ENCODE measurements at places on chromosomes 3 and 15.

GRCh38 chr3:12870942-12871341, 29.6 kb upstream of the RPL32 start:
- peaks cover 17% of the 10 kb centered on the region for H3K4me1 ChIP-seq
- H3K36me3 ChIP-seq = no peaks in the 10 kb centered on the region
- peaks cover 42% of the 10 kb centered on the region for H3K27me3 ChIP-seq
- DNase-seq = no peak
- no peak overlapping the region for H3K4me3 ChIP-seq
- peak overlapping the region; percentile 25 for H3K27ac ChIP-seq

DNA sequence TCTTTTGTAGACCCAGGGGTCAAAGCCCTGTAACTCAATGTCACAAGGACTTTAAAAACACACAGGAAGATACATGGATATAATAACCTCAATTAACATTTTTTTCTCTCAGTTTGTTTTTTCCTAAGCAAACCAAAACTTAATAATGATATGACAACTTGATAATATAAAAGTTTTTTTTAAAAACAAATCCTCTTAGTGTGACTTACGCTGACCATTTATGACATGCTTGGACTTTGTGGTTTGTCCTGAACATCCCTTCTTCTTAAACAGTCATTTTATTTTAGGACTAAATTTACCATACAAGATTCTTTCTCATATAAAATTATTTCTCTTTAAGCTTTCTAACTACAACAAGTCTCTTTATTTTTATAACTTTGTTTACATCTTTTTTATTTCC, 25.4 kb upstream of the FAM3D start:
- H3K36me3 ChIP-seq = peaks cover 2% of the 10 kb centered on the region
- DNase-seq = no peak
- peaks cover 27% of the 10 kb centered on the region for H3K4me1 ChIP-seq
- no peak overlapping the region for H3K27ac ChIP-seq
- no peaks in the 10 kb centered on the region for H3K27me3 ChIP-seq

DNA sequence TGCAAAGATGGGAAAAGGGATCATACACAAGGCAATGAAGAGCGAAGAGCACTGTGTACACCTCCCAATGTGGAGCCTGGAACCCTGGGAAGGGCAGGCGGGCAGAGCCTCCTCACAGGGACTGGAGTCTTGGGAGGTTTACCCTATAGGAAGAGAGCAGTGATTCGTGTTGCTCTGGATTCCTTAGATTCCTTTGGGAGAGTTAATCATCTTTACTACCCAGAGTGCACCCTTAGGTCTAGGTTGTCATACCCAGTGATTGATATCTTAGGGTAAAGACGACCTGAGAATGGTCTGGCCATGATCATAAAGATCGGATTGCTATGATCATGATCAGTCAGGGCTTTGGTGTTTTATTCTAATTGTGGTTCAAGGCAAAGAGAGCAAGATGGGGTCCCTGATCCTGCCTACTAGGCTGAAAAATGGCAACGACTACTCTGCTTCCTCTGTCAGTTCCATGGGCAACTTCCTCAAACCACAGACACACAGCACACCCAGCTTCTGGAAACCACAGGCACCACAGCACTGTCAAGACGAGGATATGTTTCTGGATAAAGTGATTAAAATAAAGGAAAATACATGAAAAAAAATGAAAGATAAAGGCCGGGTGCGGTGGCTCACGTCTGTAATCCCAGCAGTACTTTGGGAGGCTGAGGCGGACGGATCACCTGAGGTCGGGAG, 20.4 kb upstream of the MAP6D1 start:
- peaks cover 14% of the 10 kb centered on the region for H3K4me1 ChIP-seq
- H3K4me3 ChIP-seq = no peak overlapping the region
- H3K36me3 ChIP-seq = peaks cover 51% of the 10 kb centered on the region
- no peaks in the 10 kb centered on the region for H3K27me3 ChIP-seq
- H3K27ac ChIP-seq = no peak overlapping the region
- no peak for DNase-seq

GRCh38 chr15:87949575-87950223, 306.8 kb downstream of the NTRK3 start:
- no peaks in the 10 kb centered on the region for H3K36me3 ChIP-seq
- no peaks in the 10 kb centered on the region for H3K27me3 ChIP-seq
- H3K4me1 ChIP-seq = no peaks in the 10 kb centered on the region
- no peak for DNase-seq
- H3K4me3 ChIP-seq = no peak overlapping the region

DNA sequence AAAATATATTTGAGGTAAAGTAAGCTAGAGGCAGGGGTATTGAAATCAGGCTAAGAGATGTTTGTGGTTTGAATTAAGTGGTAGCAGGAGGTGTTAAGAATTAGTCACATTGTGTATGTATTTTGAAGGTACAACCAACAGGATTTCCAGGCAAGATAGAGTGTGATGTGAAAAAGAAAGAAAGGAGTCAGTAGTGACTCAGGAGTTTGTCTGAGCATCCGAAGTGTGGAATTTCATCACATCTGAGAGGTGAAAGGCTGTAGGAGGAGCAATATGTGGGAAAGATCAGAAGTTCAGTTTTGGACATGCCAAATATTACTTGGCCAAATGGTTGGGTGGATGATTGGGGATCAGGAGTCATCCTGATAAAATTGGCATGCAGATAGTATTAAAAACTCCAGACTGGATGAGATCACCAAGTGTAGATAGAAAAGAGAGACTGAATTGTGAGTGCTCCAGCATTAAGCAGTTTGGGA, 32.1 kb upstream of the EBLN2 start:
- H3K4me1 ChIP-seq = peaks cover 56% of the 10 kb centered on the region
- H3K4me3 ChIP-seq = peak overlapping the region; percentile 1
- H3K36me3 ChIP-seq = peaks cover 22% of the 10 kb centered on the region
- H3K27ac ChIP-seq = peak overlapping the region; percentile 70
- H3K27me3 ChIP-seq = no peaks in the 10 kb centered on the region
- DNase-seq = no peak

- H3K36me3 ChIP-seq = no peaks in the 10 kb centered on the region
- no peaks in the 10 kb centered on the region for H3K4me1 ChIP-seq
- H3K27me3 ChIP-seq = peaks cover 12% of the 10 kb centered on the region
- H3K27ac ChIP-seq = no peak overlapping the region
- H3K4me3 ChIP-seq = no peak overlapping the region
- DNase-seq = no peak
These were observed 30.5 kb upstream of the SPATA12 start for GRCh38 chr3:57029924-57030323.

GRCh38 chr3:58371754-58372153, 39.1 kb downstream of the PXK start:
- no peak overlapping the region for H3K27ac ChIP-seq
- peaks cover 8% of the 10 kb centered on the region for H3K4me1 ChIP-seq
- H3K4me3 ChIP-seq = no peak overlapping the region
- no peaks in the 10 kb centered on the region for H3K27me3 ChIP-seq
- DNase-seq = no peak

DNA sequence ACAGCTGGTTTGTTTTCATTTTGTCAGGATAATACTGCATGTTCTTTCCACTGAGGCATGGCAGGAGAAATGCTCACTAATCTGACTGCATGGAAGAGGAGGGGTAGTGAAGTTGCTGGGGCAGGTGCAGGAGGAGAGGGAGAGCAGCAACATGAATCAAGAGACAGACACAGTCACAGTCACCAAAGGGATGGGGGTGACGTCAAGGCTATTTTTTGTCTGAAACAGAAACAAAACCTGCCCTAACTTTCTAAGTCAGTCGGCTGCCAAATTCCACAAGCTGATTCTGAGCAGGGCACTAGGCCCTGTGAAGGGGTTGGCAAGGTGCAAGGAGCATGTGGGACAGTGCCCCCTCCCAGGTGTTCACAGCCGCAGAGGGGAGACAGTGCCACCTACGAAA, 186.6 kb upstream of the NSMCE3 start:
- no peaks in the 10 kb centered on the region for H3K36me3 ChIP-seq
- no peak overlapping the region for H3K4me3 ChIP-seq
- no peaks in the 10 kb centered on the region for H3K4me1 ChIP-seq
- no peak overlapping the region for H3K27ac ChIP-seq
- peaks cover 2% of the 10 kb centered on the region for H3K27me3 ChIP-seq

- no peaks in the 10 kb centered on the region for H3K36me3 ChIP-seq
- H3K27me3 ChIP-seq = no peaks in the 10 kb centered on the region
- DNase-seq = no peak
These were observed 1266.3 kb downstream of the SI start for GRCh38 chr3:163812006-163812405.

- H3K4me1 ChIP-seq = no peaks in the 10 kb centered on the region
- no peak for DNase-seq
- H3K4me3 ChIP-seq = no peak overlapping the region
- no peaks in the 10 kb centered on the region for H3K27me3 ChIP-seq
- no peaks in the 10 kb centered on the region for H3K36me3 ChIP-seq
These were observed 999.7 kb upstream of the ALCAM start for GRCh38 chr3:104367000-104367399.

DNA sequence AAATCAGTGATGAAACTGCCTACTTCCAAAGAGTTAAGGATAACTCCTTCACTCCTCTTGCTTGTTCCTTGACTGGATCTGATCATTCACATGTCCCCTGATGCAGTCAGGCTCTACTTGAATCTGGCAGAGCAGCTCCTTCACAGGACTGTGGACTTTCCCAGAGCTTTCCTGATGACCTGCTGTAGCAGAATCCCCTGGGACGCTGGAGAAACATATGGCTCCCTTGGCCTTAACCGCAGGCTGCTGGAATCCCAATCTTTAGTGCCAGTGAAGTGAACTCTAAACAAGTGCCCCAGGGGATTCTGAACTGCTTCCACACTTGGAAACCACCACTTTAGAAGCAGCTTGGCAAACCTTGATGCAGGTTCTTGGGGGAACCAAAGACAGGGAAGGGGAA, 217.8 kb downstream of the CHST2 start:
- no peaks in the 10 kb centered on the region for H3K36me3 ChIP-seq
- no peak overlapping the region for H3K4me3 ChIP-seq
- H3K27me3 ChIP-seq = peaks cover 2% of the 10 kb centered on the region
- DNase-seq = no peak

- H3K4me3 ChIP-seq = no peak overlapping the region
- H3K27me3 ChIP-seq = peaks cover 4% of the 10 kb centered on the region
- no peak overlapping the region for H3K27ac ChIP-seq
- no peaks in the 10 kb centered on the region for H3K4me1 ChIP-seq
These were observed 9.7 kb upstream of the EIF1B start for GRCh38 chr3:40299721-40300335.

- no peak overlapping the region for H3K27ac ChIP-seq
- peaks cover 13% of the 10 kb centered on the region for H3K4me1 ChIP-seq
- H3K27me3 ChIP-seq = peaks cover 10% of the 10 kb centered on the region
These were observed 6.4 kb downstream of the SUCNR1 start for GRCh38 chr3:151879679-151880415.

GRCh38 chr15:58475573-58476524, 44.1 kb downstream of the LIPC start:
- peak overlapping the region; percentile 87 for H3K27ac ChIP-seq
- no peak for DNase-seq
- no peaks in the 10 kb centered on the region for H3K27me3 ChIP-seq
- peaks cover 12% of the 10 kb centered on the region for H3K36me3 ChIP-seq

Data from activated T-helper 1 cell treated with anti-CD3 and anti-CD28 coated beads, Interleukin-12 subunit alpha, Interleukin-12 subunit beta, Interleukin-2, Interleukin-4 antibody, amounts not matched to agents 30 ng/mL and 10 ng/mL and 1 ng/mL, durations not matched to agents 14 hours and 24 hours and 36 hours (primary cell).